Activated CD4-positive, alpha-beta T cell treated with anti-CD3 and anti-CD28 coated beads for 24 hours (primary cell): ENCODE measurements at places on chromosomes 2 and 18.

DNA sequence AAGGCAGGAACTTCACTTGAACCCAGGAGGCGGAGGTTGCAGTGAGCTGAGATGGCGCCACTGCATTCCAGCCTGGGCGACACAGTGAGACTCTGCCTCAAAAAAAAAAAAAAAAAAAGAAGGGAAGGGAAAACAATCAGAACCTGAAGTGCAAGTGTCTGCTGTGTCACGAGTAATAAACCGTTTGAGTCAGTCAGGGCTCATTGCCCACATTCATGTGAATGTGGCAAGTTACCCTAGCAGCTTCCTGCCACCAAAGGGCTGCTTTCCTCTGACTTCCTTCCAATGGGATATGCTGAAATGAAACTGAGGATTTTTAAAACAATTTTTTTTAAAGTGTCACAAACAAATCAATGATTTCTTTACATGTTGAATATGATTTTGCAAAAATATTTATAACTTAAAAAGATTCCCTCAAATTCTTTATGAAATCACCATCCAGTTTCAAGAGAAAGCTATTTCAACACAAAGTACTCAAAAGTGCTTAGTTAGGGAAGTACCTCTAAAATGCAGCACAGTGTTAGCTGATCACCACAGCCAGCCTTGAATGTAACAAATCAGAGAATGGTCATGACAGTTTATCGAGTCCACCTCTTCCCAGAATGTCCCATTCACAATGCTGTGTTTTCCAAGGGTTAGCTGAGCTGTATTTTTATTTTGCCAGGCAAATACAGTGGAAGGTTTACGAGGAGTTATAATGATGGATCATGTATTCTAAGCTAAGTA is 36.4 kb downstream of the WDSUB1 start:
- DNase-seq, result no peak

GRCh38 chr2:193476171-193476800 is 1281.6 kb upstream of the TMEFF2 start:
- DNase-seq, result no peak

DNA sequence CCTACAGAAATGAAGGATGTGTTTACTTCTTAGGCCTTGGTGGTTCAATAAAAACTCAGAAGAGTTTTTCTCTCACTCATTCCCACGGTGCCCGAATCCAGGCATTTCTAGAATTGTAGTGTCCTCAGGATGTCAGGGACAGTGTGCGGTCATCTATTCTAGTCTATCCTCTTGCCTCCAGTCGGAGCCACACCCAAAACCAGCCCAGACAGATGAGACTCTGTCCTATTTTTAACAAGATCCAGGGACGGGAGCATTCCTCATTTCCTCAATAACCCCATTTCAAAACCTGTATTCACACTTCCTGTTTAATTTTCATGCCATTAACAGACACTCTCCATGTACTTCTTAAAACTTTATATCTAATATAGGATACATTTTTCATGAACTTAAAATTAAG is 11.6 kb upstream of the RBMS1 start:
- DNase-seq, result no peak

GRCh38 chr2:223052548-223053483 is 826 bp downstream of the KCNE4 start:
- DNase-seq, result no peak

GRCh38 chr2:40204268-40204667 is 247.6 kb downstream of the SLC8A1 start:
- no peak for DNase-seq
